ENCODE measurements at places on chromosomes 11 and 22. TPM values are rescaled to one million over a fixed set of nuclear protein-coding genes. Genes with fewer than 3 reads are reported as not detected.

SUSD2 gene
- total RNA-seq: 0.37 TPM

KIF18A gene
- 0.48 TPM for total RNA-seq

TCN2 gene
- total RNA-seq: 63.8 TPM

GRCh38 chr22:29629903-29630516 is 26.6 kb downstream of the NF2 start:
- H3K27ac ChIP-seq: no peak overlapping the region
- H3K4me1 ChIP-seq: no peaks in the 10 kb centered on the region
- H3K36me3 ChIP-seq: no peaks in the 10 kb centered on the region
- no peak for DNase-seq

DNA sequence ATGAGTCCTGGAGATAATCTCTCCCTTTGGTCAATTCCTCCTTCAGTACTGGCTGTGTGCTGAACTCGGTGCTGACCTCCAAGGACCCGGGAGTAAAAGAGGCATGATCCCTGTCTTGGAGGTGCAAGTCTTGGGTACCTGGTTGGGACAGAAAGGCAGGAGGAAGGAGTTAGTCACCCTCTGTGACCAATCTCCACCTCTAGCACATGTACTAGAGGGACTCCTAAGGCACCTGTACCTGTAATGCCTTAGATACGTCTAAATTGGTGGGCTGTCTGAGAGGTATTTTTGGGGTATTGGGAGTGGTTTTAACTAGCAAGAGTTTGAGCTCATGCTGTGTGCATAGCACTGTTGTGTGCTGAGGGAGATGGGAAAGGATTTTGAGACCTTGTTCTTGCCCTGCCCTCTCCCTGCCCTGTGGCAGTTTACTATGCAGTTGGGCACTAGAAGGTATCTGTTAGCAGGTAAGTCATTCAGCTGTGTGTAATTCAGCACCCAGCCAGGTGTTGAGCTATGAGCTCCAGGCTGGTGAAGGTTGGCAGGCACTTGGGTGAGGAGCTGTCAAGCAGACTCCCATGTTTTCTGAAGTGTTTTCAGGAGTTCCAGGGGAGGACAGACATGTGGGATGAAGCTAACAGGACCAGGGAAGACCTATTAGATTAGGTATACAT is 2.5 kb downstream of the PANX1 start:
- H3K27me3 ChIP-seq: no peaks in the 10 kb centered on the region
- H3K27ac ChIP-seq: peak overlapping the region; percentile 96
- H3K4me1 ChIP-seq: peaks cover 39% of the 10 kb centered on the region
- H3K4me3 ChIP-seq: no peak overlapping the region

- no peak for DNase-seq
- no peaks in the 10 kb centered on the region for H3K4me1 ChIP-seq
- no peak overlapping the region for H3K4me3 ChIP-seq
- no peak overlapping the region for H3K27ac ChIP-seq
These were observed 4.6 kb downstream of the NUP160 start for GRCh38 chr11:47843361-47844055.

DNA sequence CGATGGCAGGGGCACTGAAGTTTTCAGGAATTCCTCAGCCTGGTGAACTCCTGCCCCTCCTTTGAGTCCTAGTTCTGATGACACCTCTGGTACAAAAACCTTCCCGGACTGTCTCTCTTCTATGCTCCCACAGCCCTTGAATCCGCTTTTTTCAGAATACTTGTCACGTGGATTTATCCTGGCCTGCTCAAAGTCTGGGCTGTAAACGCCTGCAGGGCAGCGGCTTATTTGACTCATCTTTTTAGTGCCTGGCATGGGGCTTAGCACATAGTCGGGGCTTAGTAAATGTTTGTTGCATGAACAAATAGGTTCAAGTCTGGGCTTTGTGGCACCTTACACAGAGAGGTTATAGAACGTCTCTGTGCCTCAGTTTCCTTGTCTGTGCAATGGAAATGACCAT is 13.4 kb upstream of the KCNJ11 start:
- H3K4me3 ChIP-seq: no peak overlapping the region
- DNase-seq: no peak
- no peak overlapping the region for H3K27ac ChIP-seq
- H3K36me3 ChIP-seq: no peaks in the 10 kb centered on the region
- no peaks in the 10 kb centered on the region for H3K27me3 ChIP-seq

- H3K27ac ChIP-seq: no peak overlapping the region
- DNase-seq: no peak
- no peaks in the 10 kb centered on the region for H3K4me1 ChIP-seq
- no peak overlapping the region for H3K4me3 ChIP-seq
These were observed 734 bp downstream of the ACR start for GRCh38 chr22:50738649-50739227.

- DNase-seq: peak; percentile 17
- H3K27me3 ChIP-seq: peaks cover 82% of the 10 kb centered on the region
- H3K4me1 ChIP-seq: peaks cover 21% of the 10 kb centered on the region
- H3K27ac ChIP-seq: peak within 1 kb of the TSS; percentile 82
- no peaks in the 10 kb centered on the region for H3K36me3 ChIP-seq
These were observed at the start of gene FJX1 for GRCh38 chr11:35617687-35618496. TSS of gene FJX1 (plus strand) at chr11:35618460. CDS start at chr11:35618637, 177 bp downstream.

DNA sequence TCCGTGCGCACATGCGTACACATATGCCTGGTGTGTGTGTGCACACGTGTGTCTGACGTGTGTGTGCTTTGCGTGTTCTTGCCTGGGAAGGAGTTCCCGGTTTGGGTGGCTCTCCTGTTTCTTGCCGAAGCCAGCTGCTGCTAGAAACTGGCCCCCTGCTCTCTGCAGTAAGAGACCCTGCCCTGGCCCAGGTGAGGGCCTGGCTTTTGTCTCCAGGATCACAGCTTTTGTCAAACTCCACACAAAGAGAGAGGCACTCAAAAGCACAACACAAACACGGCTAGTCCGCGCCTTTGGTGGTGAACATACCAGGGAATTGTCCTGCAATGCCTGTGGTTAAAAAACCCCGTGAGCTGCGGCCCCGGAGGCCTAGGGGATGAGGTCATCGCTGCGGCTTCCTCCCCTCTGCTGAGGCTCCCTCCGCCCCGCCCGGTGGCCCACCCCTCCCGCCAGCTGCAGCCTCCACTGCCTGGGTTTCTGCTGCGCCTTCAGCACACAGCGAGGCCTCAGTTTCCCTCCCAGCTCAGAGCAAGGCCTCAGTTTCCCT is 88.9 kb downstream of the KCNQ1 start:
- no peaks in the 10 kb centered on the region for H3K27me3 ChIP-seq
- H3K36me3 ChIP-seq: no peaks in the 10 kb centered on the region
- no peak overlapping the region for H3K4me3 ChIP-seq
- no peak overlapping the region for H3K27ac ChIP-seq

- H3K4me3 ChIP-seq: no peak overlapping the region
- no peaks in the 10 kb centered on the region for H3K27me3 ChIP-seq
- DNase-seq: no peak
These were observed 53.9 kb downstream of the TRAF6 start for GRCh38 chr11:36456156-36456555.

DNA sequence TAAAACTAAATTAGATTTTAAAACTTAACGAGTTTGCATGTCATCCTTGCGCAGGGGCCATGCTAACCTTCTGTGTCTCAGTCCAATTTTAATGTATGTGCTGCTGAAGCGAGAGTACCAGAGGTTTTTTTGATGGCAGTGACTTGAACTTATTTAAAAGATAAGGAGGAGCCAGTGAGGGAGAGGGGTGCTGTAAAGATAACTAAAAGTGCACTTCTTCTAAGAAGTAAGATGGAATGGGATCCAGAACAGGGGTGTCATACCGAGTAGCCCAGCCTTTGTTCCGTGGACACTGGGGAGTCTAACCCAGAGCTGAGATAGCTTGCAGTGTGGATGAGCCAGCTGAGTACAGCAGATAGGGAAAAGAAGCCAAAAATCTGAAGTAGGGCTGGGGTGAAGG is 10.6 kb downstream of the LIMK2 start:
- H3K36me3 ChIP-seq: no peaks in the 10 kb centered on the region
- H3K4me3 ChIP-seq: no peak overlapping the region
- no peak for DNase-seq
- H3K4me1 ChIP-seq: peaks cover 25% of the 10 kb centered on the region
